Erythroblast (primary cell): ENCODE measurements at places on chromosomes 7 and 10.

- DNase-seq: no peak
Observed at GRCh38 chr10:49365675-49366415, 30.0 kb downstream of the DRGX start.

DNA sequence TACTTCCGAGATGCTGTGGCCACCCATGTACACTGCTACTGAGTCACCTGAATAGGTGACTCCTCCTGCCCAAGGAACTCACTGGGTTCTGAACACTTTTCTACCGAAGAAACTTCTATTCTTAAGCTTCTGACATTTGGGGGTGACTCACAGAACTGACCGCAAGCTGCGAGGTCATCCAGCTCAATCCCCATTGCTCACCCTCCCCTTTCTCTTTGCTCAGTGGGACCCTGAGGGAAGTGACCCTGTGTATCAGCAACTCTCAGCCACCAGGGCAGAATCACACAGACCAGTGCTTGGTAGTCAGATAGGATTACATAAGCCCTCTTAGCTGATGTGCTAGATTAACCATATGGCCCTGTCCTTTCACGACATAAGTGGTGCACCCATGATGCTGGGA, 46.3 kb downstream of the INSYN2A start:
- DNase-seq: no peak

- no peak for DNase-seq
Observed at GRCh38 chr10:7906128-7906527, 87.8 kb downstream of the TAF3 start.

DNA sequence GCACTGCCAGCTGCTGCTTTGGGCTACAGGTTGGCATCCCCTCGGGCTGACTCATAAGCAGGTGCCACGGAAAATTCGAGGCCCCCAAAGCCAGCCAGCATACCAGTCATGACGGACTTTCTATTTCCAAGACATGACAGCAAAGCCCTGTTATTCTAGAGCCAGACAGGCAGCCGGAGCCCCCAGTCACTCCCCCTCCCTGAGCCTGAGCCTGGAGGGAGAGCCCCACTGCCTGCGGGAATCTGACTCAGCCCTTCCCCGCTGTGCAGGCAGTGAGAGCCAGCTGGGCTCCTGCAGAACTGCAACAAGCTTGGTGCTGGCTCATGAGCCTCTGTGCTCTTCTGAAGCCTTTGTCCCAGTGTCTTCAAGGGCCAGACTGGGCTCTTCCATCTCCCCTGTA, 15.8 kb downstream of the BTBD16 start:
- no peak for DNase-seq

DNA sequence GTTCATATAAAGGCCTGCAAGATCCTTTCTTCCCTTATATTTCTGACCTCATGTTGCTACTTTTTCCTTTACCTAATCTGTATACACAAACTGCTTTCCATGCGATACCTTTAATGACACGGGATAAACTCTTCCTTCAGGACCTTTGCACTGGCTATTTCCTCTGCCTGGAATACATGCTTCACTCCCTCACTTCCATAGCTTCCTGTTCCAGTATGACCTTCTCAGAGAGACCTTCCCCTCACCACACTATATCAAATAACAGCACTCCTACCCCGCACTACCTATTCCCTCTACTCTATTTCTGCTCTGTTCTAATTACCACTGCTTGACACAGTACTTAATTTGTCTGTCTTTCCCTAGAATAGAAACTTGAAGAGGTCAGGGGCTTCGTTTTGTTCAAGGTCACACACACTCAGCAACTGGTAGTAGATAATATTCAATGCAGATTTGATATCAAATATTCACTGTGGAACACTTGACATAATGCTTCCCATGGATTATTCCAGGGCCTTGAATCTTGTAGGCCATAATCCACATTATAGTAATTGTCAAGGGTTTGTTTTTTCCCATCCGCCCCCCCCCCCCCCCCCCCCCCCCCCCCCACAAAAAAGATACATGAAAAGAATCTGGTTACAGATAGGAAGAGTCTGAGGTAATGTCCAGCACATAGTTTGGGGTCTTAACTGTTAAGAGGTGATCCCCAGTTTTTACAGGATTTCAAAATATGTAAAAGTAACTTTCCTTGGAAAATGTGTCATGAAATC, 11.1 kb downstream of the SYPL1 start:
- no peak for DNase-seq
